ENCODE measurements at places on chromosomes 11 and 22. TPM values are rescaled to one million over a fixed set of nuclear protein-coding genes. Genes with fewer than 3 reads are reported as not detected.

DNA sequence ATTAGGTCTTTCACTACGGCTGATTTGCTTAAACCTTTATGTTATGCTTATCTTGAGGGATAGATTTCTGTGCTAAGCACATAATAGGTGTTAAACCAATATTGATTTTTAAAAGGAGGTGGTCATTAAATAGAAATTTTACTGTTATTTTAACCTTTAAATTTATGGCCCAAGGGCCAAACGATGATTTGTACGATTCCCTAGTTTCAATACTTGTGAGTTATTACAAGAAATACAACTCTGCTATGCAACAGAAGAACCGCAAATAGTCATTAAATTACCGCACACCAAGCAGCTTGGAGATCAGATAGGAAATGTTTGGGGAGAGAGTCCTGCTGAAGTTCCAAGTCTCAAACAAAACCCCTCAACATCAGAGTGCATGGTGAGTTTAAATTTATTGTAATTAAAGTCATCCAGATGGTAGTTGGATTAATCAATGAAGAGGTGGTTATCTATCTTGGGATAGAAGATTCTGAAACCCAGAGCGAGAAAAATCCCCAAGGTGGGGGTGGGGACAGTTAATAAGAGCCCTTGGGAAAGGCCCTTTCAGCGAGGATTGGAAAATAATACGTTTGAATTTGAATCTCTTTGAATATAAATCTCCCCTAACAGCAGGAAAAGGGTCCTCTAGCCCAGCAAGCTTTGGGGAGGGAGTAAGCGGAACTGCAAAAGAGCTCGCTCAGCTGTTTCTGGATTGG, 805 bp upstream of the QSER1 start:
- peak overlapping the region; percentile 82 for H3K4me3 ChIP-seq
- H3K36me3 ChIP-seq, result no peaks in the 10 kb centered on the region
- peak overlapping the region; percentile 65 for H3K27ac ChIP-seq
- peaks cover 15% of the 10 kb centered on the region for H3K4me1 ChIP-seq
- H3K27me3 ChIP-seq, result peaks cover 15% of the 10 kb centered on the region

DNA sequence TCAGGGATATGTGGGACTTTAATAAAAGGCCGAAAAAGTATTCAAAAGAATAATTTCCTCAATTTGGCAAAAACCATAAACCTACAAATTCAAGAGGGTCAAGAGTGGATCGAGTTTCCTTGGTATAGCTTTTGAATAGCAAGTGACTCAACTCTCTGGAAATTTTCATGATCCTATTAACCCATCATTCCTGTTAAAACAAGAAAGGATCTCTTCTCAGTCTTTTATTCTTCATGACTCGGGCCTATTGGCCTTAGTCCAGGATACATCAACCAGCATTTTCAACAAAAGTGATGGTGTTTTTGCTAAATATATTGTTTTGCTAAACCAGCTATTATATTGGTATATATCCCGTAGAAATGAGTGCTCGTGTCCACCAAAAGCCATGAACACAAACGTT, 110.3 kb downstream of the ATXN10 start:
- H3K27me3 ChIP-seq, result no peaks in the 10 kb centered on the region
- H3K27ac ChIP-seq, result no peak overlapping the region
- no peak overlapping the region for H3K4me3 ChIP-seq
- peaks cover 4% of the 10 kb centered on the region for H3K36me3 ChIP-seq
- DNase-seq, result no peak

DNA sequence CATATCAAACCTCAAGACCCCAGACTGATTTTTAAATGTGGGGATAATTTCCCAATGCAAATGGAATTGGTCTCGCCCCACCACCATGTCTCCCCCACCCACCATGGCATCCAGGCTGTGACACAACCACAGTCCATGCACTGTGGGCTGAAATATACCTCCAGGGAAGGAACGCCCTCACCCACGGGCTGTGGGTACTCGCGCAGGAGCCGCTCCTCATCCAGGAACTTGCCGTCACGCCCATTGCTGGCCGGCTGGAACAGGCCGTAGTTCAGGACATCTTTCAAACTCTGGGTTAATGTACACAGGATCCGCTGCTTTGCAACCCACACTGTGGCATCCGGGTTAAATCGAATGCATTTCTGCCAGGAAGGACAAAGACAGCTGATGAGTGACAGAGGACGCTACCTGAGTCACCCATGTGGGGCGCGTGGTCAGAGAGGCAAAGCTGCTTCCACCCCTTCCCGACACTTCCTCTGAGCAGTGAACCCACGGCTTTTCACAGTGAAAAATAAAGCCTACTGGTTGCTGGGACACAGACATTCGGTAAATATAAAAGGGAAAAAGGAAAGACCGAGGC, 133.6 kb downstream of the SHANK2 start:
- H3K4me1 ChIP-seq, result no peaks in the 10 kb centered on the region
- H3K27ac ChIP-seq, result no peak overlapping the region
- no peak overlapping the region for H3K4me3 ChIP-seq
- DNase-seq, result no peak

- H3K27ac ChIP-seq, result no peak overlapping the region
- H3K27me3 ChIP-seq, result peaks cover 26% of the 10 kb centered on the region
- no peaks in the 10 kb centered on the region for H3K36me3 ChIP-seq
- H3K4me1 ChIP-seq, result peaks cover 3% of the 10 kb centered on the region
- H3K4me3 ChIP-seq, result no peak overlapping the region
Measured at GRCh38 chr11:119741369-119742262, 12.6 kb upstream of the NECTIN1 start.

DNA sequence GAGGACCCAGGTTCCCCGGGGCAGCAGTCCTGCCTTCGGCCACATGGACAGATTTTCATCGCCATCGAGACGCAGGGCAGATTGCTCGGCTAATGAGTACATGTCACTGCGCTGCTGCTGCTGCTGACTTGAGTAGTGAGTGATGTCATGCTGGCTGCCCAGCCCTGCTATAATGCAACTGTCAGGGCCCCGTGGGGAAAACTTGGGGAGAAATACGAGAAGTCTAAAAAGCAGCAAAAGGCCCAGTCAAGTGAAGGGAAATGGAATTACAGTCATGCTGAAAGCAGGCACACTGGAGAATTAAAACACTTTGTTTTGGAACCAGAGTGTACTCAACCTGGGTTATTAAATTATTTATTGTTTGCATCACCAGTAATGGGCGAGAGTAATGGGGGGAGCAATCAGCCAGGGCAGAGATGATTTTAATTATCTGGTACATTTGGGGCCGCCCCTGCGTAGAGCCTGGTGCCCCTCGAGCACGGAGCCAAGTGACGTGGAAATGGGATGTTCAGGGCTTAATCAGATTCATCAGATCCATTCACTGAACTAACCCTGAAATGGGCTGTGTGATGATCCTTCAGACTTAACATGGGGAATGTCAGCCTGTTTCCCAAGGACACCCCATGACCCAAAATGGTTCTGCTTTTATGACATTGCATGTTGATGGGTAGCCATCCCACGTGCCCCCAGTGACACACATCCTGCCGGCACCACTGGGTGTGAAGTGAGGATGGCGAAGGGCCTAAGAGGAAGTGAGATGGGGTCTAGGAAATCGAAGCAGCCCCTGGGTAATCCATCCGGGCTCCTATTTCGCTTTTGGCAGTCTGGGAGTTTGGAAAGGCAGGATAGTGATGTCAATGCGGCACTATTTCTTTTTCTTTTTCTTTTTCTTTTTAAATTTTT, 241.6 kb upstream of the CADM1 start:
- H3K27ac ChIP-seq, result no peak overlapping the region
- no peaks in the 10 kb centered on the region for H3K4me1 ChIP-seq
- no peaks in the 10 kb centered on the region for H3K36me3 ChIP-seq
- no peaks in the 10 kb centered on the region for H3K27me3 ChIP-seq

DNA sequence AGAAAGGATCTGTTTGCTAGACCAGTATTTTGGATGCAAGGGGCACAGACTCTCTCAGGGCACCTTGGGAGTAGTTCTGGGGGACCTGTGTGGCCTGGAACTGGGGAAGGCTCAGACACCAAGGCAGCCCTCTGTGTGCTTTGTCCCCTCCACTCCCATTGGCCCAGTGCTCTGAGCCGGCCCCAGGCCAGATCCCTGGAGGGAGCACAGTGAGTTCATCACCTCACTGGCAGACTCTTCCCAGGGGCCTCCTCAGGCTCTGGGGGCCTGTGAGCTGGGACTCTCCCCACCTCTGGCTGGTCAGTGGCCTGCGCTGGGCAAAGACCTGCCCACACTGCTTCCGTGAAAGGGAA, 51.7 kb downstream of the CHRDL2 start:
- H3K4me3 ChIP-seq, result no peak overlapping the region
- H3K4me1 ChIP-seq, result peaks cover 3% of the 10 kb centered on the region
- no peaks in the 10 kb centered on the region for H3K36me3 ChIP-seq
- H3K27ac ChIP-seq, result no peak overlapping the region
- H3K27me3 ChIP-seq, result peaks cover 14% of the 10 kb centered on the region

GRCh38 chr22:17359501-17359900, 9.8 kb upstream of the CECR2 start:
- peaks cover 1% of the 10 kb centered on the region for H3K36me3 ChIP-seq
- DNase-seq, result no peak
- H3K27me3 ChIP-seq, result peaks cover 6% of the 10 kb centered on the region
- H3K27ac ChIP-seq, result no peak overlapping the region
- H3K4me1 ChIP-seq, result peaks cover 1% of the 10 kb centered on the region

GRCh38 chr11:65165410-65166317, 4.4 kb upstream of the SPDYC start:
- H3K27me3 ChIP-seq, result peaks cover 5% of the 10 kb centered on the region
- no peak overlapping the region for H3K4me3 ChIP-seq
- peaks cover 11% of the 10 kb centered on the region for H3K4me1 ChIP-seq
- H3K36me3 ChIP-seq, result no peaks in the 10 kb centered on the region
- H3K27ac ChIP-seq, result no peak overlapping the region
- DNase-seq, result no peak

- H3K4me1 ChIP-seq, result peaks cover 10% of the 10 kb centered on the region
- DNase-seq, result no peak
- no peaks in the 10 kb centered on the region for H3K27me3 ChIP-seq
- no peak overlapping the region for H3K4me3 ChIP-seq
- H3K27ac ChIP-seq, result no peak overlapping the region
- H3K36me3 ChIP-seq, result no peaks in the 10 kb centered on the region
Measured at GRCh38 chr11:2914455-2915195, 14.6 kb downstream of the PHLDA2 start.

DNA sequence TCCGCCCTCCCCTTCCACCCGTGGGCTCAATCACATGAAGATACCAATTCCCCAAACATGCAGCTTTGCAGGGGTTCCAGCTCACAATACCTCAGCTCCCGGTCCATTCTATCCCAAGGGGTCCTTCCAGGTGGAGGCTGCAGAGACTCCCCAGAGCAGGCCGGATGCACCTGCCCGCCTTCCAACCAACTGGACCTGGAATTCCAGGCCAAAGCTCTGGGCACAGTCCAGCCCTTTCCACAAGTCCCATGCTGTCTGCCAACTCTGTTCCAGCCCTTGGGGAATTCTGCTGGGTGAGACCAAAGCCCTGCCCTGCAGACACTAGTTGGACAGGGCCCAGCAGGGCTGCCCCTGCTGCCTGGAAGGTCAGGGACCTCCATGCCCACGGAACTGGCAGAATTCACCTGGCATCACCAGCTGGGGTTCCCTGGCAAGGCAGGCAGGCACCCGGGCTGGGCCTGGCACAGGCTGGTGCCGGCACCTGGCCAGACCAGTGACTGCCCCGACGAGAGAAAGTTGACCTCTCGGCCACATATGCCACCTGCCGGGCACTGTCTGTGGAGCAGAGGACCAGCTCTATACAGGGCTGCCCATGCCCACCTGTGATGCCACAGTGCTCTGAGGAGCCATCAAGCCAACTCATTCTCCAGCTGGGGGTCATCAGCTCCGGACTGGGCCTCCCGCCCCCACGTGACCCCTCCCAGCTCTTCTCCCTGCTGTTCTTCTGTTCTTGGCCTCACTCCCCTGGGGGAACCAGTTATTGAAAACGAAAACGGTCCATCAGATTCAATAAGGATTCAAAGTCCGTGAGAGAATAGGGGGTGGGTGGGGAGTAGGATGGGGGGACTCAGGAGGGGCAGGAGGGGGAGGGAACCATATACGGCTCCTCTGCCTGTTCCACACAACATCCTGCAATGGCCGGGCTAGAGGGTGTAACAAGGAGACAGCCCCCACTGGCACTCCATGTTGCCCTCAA, 4.7 kb downstream of the SYT7 start:
- DNase-seq, result no peak
- H3K36me3 ChIP-seq, result no peaks in the 10 kb centered on the region
- H3K4me1 ChIP-seq, result no peaks in the 10 kb centered on the region
- H3K27ac ChIP-seq, result no peak overlapping the region
- H3K27me3 ChIP-seq, result peaks cover 25% of the 10 kb centered on the region

- peak overlapping the region; percentile 56 for H3K27ac ChIP-seq
- DNase-seq, result no peak
- H3K27me3 ChIP-seq, result peaks cover 25% of the 10 kb centered on the region
- H3K4me1 ChIP-seq, result peaks cover 32% of the 10 kb centered on the region
Measured at GRCh38 chr11:2929531-2929949, 320 bp upstream of the PHLDA2 start.

DNA sequence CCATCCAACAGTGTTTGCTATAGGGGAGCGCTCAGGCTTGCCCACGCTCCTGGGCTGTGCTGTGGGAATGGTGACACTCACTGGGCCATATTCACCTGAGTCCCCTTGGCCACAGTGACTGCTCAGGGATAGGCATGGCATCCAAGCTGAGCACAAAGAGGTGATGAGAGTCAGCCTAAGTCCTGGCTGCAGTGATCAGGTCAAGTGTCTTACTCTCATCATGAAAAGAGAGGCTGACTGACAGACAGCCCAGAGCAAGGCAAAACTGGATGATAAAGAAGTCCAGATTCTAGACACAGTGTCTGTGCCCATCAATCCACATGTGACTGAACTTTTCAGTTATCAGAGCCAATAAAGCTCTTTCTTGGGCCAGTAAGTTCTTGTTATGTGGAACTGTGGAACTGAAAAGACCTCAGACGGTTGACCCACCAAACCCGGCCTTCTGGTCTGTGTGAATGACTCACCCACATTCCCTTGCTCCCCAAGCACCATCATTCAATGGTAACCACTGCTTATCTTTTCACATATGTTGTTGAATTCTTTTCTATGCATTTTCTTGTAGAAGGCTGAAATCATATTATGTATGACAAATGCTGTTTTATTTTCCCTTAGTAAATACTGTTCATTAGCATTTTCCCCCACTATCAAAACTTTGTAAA, 43.2 kb upstream of the YPEL1 start:
- peaks cover 9% of the 10 kb centered on the region for H3K4me1 ChIP-seq
- peaks cover 16% of the 10 kb centered on the region for H3K36me3 ChIP-seq
- peak overlapping the region; percentile 46 for H3K27ac ChIP-seq
- no peak for DNase-seq

- no peak overlapping the region for H3K4me3 ChIP-seq
- peaks cover 2% of the 10 kb centered on the region for H3K4me1 ChIP-seq
- no peak for DNase-seq
- no peak overlapping the region for H3K27ac ChIP-seq
- H3K27me3 ChIP-seq, result peaks cover 17% of the 10 kb centered on the region
- H3K36me3 ChIP-seq, result no peaks in the 10 kb centered on the region
Measured at GRCh38 chr11:32005786-32006416, 85.0 kb upstream of the RCN1 start.

GRCh38 chr22:42281284-42281683, 10.8 kb upstream of the TCF20 start:
- peaks cover 20% of the 10 kb centered on the region for H3K27me3 ChIP-seq
- H3K4me3 ChIP-seq, result no peak overlapping the region
- H3K36me3 ChIP-seq, result no peaks in the 10 kb centered on the region
- DNase-seq, result peak; percentile 23
- H3K27ac ChIP-seq, result no peak overlapping the region

The DRD4 gene
- total RNA-seq, result 0.72 TPM

The SYTL2 gene
- total RNA-seq, result 39.3 TPM

The SCT gene
- total RNA-seq, result not detected

The ARHGEF17 gene
- not detected for total RNA-seq

The KIF18A gene
- 21.4 TPM for total RNA-seq

The PARVA gene
- total RNA-seq, result 0.65 TPM

The TRPC6 gene
- not detected for total RNA-seq

The RAPSN gene
- total RNA-seq, result 0.42 TPM

The PRODH gene
- not detected for total RNA-seq

The OR4C13 gene
- not detected for total RNA-seq

The FAM111A gene
- 153 TPM for total RNA-seq
